CD4-positive, alpha-beta T cell treated with Interleukin-4 for 4 hours (primary cell): ENCODE measurements at places on chromosomes 12 and 14.

DNA sequence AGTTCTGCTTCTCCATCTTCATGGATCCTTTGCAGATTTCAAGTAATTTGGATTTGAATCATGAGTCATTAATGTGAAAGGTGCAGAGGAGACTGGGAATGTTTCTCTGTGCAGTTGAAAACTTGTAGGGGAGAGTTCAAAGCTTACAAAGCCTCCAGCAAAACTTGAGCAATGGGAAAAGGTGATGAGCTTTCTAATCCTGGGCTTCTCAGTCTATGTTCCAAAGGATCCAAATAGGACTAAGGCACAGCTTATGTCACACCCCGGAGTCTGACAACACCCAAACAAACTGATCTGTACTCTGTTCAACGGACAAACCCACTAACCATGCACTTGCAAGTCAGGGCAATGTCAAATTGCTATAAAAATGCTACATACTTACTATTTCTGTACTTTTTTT is 134.8 kb downstream of the DUSP6 start:
- DNase-seq: no peak

- no peak for DNase-seq
Observed at GRCh38 chr14:65661865-65662264, 249.3 kb downstream of the FUT8 start.

- no peak for DNase-seq
Observed at GRCh38 chr14:29391801-29392200, 535.8 kb downstream of the PRKD1 start.

- peak; percentile 16 for DNase-seq
Observed at GRCh38 chr12:110073049-110073831, 24.9 kb upstream of the C12orf76 start.

GRCh38 chr12:97927977-97928376 is 465.4 kb downstream of the RMST start:
- DNase-seq: no peak

- no peak for DNase-seq
Observed at GRCh38 chr12:5864301-5864700, 80.8 kb downstream of the ANO2 start.

DNA sequence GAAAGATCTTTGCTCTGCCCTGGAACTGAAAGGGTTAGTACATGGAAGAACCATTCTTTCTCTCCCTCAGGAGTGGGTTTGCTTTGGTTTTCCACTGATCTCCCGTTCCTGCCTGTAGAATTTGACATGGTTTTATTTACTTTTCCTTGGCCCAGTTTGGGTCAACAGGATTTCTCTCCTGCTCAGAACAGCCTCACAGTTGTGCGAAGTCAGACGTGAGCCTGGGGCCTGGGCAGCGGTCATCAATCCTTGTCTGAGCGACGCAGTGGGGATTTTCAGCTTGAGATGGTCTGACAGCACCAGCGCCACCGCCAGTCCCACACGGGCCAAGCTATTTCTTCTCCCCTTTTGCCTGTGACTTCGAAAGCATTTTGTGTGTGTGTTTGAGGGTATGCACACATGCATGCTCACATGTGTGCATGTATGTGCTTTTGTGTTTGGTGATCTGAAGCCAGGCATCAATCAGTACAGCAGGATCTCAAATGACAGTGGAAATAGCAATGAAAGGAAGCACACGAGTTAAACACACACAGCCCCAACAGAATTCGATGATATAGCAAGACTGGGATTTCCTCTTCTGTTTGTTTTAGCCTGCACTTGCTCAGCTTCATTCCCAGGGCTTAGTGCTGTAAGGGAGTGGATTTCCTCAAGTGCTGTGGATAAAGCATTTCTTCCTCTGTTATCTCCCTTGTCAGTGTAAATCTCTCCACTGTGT is 58.3 kb downstream of the SMOC1 start:
- no peak for DNase-seq
